ENCODE measurements at places on chromosomes 13 and 19. TPM values are rescaled to one million over a fixed set of nuclear protein-coding genes. Genes with fewer than 3 reads are reported as not detected.

The ELANE gene
- polyA plus RNA-seq, result 0.36 TPM

The CTXN1 gene
- polyA plus RNA-seq, result 2.9 TPM

The RASGRP4 gene
- 2.2 TPM for polyA plus RNA-seq

GRCh38 chr13:48266701-48267639 lies 34.0 kb downstream of the ITM2B start:
- no peaks in the 10 kb centered on the region for H3K4me1 ChIP-seq
- DNase-seq, result no peak
- H3K27me3 ChIP-seq, result no peaks in the 10 kb centered on the region
- H3K4me3 ChIP-seq, result no peak overlapping the region
- no peak overlapping the region for H3K27ac ChIP-seq

GRCh38 chr19:40907968-40908735 lies 26.1 kb upstream of the CYP2A7 start:
- no peaks in the 10 kb centered on the region for H3K36me3 ChIP-seq
- DNase-seq, result no peak

GRCh38 chr13:83125791-83126190 lies 756.5 kb downstream of the SLITRK1 start:
- no peaks in the 10 kb centered on the region for H3K36me3 ChIP-seq
- H3K4me3 ChIP-seq, result no peak overlapping the region
- DNase-seq, result no peak
- no peak overlapping the region for H3K27ac ChIP-seq
- H3K27me3 ChIP-seq, result no peaks in the 10 kb centered on the region

- no peak overlapping the region for H3K27ac ChIP-seq
- no peaks in the 10 kb centered on the region for H3K36me3 ChIP-seq
- no peak for DNase-seq
- peaks cover 16% of the 10 kb centered on the region for H3K4me1 ChIP-seq
Observed at GRCh38 chr19:4075373-4075772, 8.7 kb upstream of the ZBTB7A start.
